ENCODE measurements at places on chromosomes 1 and 21.

GRCh38 chr1:9957726-9958125 lies 14.5 kb downstream of the NMNAT1 start:
- no peak for DNase-seq

- DNase-seq, result peak; percentile 12
Measured at GRCh38 chr21:34874684-34875513, 174.2 kb downstream of the RUNX1 start.

DNA sequence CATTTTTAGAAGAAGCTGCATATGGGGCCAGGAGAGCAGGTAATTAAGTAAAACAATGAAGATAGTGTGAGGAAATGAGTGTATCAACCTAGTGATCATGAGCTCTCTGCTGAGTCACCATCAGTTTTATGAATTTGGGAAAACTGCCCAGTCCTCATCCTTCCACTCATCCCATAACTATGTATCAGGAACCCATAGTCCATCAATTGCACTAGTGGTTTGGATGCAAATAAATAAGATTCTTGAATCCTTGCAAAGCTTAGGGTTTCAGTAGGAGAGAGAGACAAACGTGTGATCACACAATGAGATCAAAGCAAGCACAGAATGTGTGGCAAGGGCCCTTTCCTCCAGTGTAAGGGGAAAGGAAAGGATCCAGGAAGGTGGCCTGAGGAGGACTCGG lies 145.6 kb downstream of the ZZZ3 start:
- DNase-seq, result no peak

DNA sequence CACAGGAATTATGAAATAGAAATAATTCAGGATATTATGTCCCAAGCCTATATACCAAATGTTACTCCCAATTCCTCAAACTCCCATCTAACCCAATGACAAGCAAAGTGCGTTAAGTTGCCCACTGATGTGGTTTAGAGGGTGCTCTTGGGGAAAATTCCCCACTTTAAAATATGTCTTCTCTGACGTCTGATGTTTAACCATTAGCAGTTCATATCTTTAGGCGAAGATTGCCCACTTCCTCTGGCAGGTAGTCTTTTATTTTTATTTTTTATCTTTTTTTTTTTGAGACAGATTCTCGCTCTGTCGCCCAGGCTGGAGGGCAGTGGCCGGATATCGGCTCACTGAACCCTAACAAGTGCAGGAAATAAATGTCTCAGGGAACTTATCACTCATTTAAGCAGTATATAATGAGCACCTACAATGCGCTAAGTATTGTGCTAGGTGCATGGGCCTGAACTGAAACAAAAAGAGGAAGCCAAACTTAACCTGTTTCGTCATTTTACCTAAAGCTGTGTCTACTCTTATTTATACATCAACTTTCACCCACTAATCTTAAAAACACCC lies 1.3 kb upstream of the LYST start:
- no peak for DNase-seq

DNA sequence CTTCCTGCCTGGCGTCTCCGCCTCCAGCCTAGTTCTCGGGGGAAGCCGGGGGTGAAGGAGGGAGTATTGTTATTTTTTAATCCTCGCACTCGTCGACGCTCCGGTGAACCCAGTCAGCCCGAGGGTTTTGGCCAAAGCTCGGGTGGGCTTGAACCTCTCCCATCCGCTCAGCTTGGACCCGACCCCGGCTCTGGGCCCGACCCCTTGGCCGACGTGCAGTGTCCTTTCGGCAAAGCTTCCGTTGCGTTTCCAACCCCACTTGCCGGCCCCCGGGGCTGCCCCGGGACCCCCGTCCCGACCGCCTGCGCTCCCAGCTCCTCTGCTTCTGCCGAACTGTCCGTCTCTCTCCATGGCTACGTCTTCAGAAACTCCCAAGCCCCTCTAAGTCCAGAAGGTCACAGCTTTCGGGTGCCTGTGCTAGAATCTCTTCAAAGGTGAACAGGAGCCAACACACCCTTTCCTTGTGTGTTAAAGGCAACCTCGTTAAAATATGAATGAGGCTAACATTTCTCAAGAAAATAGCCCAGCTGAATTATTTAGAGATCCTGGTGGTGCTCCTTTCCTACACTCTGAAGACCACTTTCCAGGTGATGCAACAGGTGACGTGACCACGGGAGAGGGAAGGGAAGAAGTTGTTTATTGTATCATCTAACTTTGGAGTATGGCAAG lies 647 bp downstream of the DESI2 start:
- no peak for DNase-seq

- DNase-seq, result no peak
Measured at GRCh38 chr1:53122201-53122885, 20.1 kb downstream of the SLC1A7 start.

- DNase-seq, result no peak
Measured at GRCh38 chr1:211145944-211146343, 12.0 kb upstream of the KCNH1 start.

DNA sequence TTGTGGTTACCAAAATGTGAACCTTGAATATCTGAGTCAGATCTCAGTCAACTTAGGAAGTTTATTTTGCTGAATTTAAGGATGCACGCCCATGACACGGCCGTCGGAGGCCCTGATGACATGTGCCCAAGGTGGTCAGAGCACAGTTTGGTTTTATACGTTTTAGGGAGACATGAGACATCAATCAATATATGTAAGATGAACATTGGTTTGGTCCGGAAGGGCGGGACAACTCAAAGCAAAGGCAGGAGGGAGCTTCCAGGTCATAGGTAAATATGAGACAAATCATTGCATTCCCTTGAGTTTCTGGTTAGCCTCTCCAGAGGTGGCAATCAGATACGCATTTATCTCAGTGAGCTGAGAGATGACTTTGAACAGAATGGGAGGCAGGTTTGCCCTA lies 1.0 kb upstream of the PRMT2 start:
- DNase-seq, result peak; percentile 62

- no peak for DNase-seq
Measured at GRCh38 chr1:53080041-53080440, 18.0 kb downstream of the PODN start.

DNA sequence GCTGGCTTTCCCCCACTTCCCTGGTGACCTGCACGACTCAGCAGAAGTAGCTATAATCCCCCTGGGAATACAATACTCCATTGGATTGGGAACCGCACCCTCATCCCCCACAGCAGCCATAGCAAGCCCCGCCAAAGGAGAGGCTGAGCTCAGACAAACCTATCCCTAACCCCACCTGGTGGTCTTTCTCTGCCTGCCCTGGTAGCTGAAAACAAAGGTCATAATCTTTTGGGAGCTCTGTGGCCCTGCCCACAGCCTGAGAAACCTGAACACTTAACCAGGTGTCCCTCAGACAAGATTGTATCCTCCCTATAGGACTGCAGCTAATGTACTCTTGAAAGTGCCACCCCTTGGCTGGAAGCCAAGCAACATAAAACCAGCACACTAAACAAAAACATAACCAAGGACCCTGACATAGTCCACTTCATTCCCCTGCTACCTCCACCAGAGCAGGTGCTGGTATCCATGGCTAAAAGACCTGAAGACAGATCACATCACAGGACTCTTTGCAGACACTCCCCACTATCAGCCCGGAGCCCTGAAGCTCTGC lies 71.6 kb upstream of the RUNX1 start:
- no peak for DNase-seq

DNA sequence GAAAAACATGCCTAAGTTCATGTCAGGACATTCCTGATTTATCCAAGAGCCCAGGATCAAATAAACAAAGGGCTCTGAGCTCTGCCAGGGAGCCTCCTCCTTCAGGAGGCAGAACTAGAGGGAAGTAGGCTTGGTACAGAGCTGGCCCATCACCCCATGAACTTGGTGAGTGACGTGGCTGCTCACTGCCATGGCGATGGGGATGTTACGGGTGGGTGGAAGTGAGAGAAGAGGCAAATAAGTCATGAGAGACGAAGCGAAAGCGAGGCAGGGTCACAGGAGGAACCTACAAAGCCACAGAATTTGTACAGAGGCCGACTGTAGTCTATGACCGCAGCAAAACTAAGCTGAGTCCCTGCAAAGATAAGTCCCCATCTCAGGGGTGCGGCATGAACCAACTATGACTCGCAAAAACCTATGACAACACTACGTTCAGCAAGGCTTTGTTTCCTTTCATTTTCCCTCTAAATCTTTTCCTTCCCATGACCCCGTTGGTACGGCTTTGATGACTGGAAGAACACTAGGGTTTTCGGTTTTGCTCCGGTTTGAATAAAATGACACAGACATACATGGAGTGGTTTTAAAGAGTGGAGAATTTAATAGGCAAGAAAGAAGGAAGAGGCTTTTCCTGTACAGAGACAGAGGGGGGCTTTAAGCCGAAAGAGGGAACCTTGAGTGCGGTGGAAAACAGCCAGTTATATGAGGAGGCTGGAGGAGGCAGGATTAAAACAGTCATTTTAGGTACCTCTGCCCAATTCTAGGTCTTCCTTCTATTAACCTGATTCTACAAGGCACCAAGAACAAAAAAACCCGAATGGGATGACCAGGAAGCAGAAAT lies 74.1 kb downstream of the CD46 start:
- peak; percentile 89 for DNase-seq

- DNase-seq, result no peak
Measured at GRCh38 chr1:94898491-94899385, 28.2 kb downstream of the CNN3 start.

DNA sequence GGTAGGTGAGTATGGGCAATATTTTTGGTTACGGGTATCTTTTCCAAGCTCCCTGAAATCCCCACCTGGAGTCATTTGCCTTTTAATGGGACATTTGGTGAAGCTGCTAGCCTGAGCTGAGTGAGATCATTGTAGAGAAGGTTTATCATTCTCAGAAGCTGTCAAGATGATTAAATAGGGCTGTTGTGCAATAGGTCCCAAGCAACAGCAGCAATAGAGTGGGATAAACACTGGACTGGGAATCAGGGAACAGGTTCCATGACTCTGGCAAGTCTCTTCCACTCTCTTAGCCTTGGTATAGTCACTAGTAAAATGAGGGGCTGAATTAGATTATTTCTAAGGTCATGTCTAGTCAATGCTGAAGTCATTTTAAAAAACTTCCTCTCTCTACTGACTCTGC lies 30.3 kb upstream of the FAM78B start:
- DNase-seq, result no peak

DNA sequence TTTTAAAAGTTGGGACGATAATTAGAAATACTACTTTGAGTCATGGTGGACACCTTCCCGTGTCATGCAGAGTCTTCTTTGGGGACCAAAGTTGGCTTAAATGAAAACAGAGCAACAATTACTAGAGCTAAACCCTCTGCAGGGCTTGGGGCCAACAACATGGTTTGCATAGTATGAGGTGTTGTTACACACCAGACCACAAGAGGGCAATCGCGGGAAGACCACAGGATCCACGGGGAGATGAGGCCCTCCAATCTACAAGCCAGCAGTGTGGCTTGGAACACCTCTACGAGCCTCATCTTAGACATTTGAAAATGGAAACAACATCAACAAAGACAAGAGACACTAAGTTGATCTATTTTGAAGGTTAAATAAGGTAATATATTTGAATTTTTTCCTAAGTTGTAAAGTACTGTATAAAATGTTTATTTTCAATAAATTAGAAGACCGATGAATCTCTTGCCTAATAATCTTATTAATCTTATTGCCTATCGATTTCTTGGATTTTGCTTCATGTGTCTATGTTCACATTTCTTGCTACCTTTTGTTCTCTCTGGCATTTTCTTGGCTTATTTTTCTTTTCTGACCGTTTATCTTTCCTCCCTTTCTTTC lies 8.2 kb upstream of the SMCP start:
- DNase-seq, result peak; percentile 73

GRCh38 chr1:6106321-6106731 lies 60.6 kb downstream of the KCNAB2 start:
- DNase-seq, result no peak

GRCh38 chr1:7253988-7254587 lies 468.8 kb downstream of the CAMTA1 start:
- no peak for DNase-seq

GRCh38 chr1:9559673-9560072 lies 20.4 kb downstream of the SLC25A33 start:
- DNase-seq, result no peak

DNA sequence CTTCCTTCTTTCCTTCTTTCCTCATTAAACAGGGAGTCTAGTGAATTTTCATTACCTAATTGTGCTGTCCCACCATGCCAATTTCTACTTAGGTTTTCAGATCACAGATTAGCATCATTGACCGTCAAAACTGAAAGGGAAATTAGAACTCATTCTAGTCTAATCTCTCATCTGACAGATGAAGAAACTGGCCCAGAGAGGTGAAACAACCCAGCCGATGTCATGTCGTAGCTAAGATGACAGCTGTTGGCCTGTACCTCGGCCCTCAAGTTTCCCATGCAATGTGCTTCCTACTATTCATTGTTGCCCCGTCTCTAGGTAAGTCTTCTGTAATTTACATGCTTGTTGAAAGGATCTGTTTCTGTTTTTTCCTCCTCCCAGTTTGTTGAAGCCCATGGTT lies 128.2 kb upstream of the KIAA0040 start:
- DNase-seq, result no peak

DNA sequence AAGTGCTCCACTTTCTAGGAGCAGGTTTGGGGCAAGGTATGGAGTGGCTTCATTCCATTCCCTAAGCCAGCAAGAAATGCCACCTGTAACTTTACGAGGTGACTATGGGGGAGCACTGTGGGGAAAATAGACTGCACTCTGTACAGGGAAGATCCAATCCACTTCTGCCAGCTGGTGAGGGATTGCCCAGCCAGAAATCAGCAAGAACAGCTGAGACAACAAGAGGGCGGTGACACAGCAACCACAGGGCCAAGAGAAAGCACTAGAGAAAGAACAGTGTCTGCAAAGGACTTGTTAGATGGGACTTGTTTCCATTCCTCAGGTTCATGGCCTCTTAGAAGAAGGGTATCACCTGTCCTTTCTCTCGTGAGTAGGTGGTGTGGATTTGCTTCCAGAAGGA lies 19.6 kb downstream of the CAPN8 start:
- no peak for DNase-seq

GRCh38 chr1:219461981-219462400 lies 150.9 kb downstream of the ZC3H11B start:
- no peak for DNase-seq

GRCh38 chr1:19240673-19241538 lies 10.4 kb downstream of the EMC1 start:
- peak; percentile 80 for DNase-seq

DNA sequence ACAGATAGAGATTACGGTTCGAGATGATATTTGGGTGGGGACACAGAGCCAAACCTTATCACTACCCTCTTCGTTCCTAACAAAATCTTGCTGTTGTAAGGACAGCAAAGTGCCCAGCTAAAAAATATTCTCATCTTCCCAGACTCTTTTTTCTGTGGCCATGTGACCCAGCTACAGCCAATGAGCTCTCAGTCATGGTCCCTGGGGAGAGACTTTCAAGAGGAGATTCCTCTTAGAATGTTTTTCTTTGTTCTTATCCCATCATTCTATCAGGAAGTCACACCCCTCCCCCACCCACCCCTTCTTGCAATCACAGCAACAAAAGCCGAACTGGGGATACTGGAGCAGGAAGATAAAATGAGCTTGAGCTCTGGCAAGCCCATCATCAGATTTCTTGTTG lies 247.1 kb downstream of the CHRM3 start:
- no peak for DNase-seq

DNA sequence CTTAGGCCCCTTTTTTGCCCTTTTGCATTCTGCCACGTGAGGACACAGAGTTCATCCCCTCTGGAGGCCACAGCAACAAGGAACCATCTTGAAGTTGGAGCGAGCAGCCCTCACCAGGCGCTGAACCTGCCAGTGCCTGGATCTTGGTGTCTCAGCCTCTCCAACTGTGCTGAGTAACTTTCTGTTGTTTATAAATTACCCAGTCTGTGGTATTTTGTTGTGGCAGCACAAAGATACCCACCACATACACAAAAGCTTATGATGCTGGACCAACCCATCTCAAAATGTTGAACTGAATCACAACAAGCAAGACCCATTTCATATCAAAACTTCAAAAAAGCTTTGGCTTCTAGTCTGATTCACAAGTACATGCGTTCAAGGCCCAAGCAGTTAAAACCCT lies 649.9 kb downstream of the KIF26B start:
- no peak for DNase-seq

All from activated T-cell treated with anti-CD3 and anti-CD28 coated beads, Interleukin-2, amount 50 U/mL, for 48 hours (primary cell).